ENCODE measurements at places on chromosomes 5 and 9. TPM values are rescaled to one million over a fixed set of nuclear protein-coding genes. Genes with fewer than 3 reads are reported as not detected.

GRCh38 chr5:77015938-77016569 is 14.2 kb upstream of the AGGF1 start:
- DNase-seq = peak; percentile 54

DNA sequence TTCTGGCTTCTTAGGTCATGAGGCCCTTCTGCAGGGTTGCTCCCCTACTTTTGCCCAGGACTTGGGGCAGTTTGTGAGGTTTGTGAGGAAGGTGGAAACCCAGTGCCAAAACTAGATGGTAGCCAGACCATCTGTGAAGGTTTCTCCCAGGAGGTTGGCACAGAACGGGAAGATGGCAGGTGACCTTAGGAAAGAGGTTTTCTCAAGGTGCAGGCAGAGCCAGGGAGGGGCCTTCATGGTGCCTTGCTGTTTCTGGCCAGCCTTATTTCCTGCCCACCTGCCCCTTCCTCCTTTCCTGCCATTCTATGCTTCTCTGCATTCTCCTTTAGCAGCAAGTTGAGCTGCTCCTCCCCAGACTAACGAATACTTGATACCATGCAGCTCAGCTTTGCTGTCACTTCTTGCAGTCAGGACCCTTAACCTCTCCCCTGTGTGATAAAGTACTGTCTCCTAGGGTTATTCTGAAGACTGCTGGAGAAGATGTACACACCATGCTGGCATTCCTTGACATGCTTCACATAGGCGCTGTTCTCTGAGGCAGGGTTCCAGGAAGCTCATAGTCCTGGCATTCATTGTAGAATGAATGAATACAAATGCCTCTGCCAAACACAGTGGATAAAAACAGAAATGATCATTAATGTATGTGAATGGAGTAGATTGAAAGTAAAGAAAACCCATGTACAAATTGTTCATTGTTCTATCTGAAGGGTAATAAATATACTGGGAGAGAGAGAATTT is 154.3 kb downstream of the KDM4C start:
- DNase-seq = no peak

- DNase-seq = peak; percentile 20
Observed at GRCh38 chr9:100473276-100474081, 530 bp downstream of the TMEFF1 start.

GRCh38 chr5:103101079-103101750 is 18.7 kb downstream of the GIN1 start:
- DNase-seq = peak; percentile 24

DNA sequence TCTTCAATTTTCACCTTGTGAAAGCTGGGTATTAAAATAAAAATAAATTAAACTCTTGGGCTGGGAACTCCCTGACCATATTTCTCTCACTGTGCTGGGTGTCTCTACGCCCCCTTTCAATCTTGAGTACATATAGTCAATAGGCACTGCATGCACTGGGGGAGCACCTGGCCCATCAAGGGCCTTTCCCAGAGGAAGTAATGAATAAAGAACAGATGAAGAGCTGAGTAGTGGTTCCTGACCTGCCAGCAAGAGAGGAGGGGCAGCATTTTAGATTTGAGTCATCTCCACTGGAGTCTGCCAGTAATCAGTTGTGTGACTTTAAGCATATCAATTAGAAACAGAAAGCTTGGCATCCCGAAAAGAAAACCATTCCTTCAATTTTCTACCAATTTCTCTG is 6.2 kb downstream of the MAPKAP1 start:
- DNase-seq = peak; percentile 56

DNA sequence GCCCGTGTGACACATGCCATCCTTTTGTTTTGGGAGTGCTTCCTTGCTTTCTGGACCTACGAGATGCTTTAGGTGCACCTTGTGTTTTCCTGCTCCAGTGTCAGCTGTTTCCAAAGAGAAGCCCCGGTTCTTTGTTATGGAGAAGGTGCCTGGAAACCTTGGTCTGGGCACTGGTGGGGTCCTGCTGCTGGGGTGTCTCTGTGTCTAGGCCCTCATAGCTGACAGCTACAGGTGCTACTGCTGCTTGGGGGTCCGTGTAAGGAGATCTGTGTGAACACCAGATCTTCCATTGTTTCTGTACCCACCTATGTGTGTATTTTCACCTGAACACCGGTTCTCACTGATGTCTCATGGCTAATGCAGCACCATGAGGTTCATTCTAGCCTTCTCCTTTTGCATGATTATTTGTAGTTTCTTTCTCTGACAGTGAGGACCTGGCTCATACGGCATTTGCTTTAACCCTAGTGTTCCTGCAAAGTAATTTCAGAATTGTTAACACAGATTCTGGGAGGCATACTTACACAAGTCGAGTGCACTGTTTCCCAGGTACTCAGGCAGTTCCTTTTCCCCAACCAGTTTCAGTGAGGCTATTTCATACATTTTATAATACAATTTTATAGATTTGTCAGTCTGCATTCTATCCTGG is 13.2 kb upstream of the FAM120AOS start:
- DNase-seq = no peak

DNA sequence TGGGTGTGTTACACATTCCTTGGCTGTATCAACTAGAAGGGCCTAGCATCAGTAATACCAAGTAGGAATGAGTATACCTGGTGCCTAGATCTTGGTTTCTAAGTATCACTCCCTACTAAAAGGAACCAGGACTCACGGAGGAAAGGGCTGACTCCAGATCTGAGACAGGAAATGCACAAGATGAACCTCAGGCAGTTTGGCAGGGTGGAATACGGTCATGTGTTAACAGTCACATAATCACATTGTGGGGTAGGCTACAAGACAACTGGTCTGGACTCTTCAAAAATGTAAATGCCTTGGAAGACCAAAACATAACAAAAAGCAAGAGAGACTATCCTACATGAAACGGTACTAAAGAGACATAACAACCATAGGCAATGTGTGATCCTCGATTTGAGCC is 158.8 kb downstream of the CRB2 start:
- no peak for DNase-seq

- no peak for DNase-seq
Observed at GRCh38 chr5:89081360-89081759, 198.4 kb upstream of the MEF2C start.

DNA sequence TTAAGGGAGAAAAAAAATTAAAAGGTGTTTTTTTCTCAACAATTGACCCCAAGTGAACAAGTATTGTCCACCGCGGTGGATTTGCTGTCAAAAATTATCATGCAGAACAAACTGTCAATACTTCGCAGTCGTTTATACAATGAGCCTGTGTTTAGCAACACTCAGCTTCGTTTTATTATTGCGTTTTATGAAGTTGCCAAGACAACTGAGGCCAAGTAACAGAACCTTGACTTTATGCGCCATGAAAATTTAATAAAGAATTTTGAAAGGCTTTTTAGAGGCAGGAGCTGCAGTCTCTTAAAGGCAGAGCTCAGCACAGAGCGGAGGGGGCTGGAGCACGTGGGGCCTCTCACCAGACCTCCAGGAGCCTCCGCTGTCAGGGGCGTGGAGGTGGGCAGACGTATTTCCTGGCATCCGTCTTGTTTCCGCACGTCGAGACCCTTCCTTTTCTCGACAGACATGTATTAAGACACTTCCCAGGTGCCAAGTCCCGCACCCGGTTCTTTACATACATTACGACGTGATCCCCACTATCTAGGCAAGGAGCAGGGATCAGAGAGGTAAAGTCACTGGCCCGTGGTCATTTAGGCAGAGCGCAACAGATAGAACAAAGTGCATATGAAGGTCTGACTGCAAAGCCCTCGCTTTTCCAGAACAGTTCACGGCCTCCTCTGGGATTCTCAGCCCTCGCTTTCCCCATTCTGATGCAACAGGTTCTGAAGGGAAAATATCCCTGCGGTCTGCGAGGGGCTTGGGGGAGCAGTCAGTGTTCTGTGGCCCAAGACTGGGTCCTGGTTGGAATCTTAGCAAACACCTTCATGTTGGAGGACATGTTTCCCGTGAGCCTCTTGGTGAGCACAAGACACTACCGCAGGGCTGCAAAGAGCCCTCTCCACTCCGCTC is 164.4 kb downstream of the DAB2IP start:
- no peak for DNase-seq

IL13 gene
- total RNA-seq = not detected

OR1Q1 gene
- not detected for total RNA-seq

LIFR gene
- total RNA-seq = 20.3 TPM

BTNL8 gene
- total RNA-seq = not detected

NME5 gene
- 2.9 TPM for total RNA-seq

KCNN2 gene
- total RNA-seq = 0.29 TPM

Measured in astrocyte (in vitro differentiated cells and primary cell).